CD8-positive, alpha-beta memory T cell (primary cell): ENCODE measurements at places on chromosomes 12 and 14. TPM values are rescaled to one million over a fixed set of nuclear protein-coding genes. Genes with fewer than 3 reads are reported as not detected.
A peak's percentile ranks its signal among the peaks of the same experiment; 100 is the strongest.

DNA sequence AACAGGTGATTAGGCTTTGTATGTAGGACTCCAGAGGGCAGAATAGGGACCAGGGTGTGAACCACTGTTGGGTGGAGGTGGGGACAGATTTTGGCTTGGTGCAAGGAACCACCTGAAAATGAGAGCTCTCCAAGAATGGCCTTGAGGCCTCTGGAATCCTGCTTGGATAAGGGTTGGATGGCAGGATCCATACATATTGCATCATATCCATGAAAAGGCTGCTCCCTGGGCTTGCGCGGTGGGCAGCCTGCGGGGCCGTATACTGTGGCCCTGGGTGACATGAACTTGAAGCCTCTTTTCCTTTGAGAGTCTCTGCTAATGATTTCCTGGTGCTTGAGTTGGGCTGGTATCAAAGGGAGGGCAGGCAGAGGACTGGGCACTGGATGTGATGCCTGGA is 1.3 kb upstream of the SLC10A1 start:
- DNase-seq: no peak

GRCh38 chr12:103802586-103802886 is 38.5 kb downstream of the NT5DC3 start:
- DNase-seq: no peak

The SLC22A17 gene
- 2.6 TPM for total RNA-seq

DNA sequence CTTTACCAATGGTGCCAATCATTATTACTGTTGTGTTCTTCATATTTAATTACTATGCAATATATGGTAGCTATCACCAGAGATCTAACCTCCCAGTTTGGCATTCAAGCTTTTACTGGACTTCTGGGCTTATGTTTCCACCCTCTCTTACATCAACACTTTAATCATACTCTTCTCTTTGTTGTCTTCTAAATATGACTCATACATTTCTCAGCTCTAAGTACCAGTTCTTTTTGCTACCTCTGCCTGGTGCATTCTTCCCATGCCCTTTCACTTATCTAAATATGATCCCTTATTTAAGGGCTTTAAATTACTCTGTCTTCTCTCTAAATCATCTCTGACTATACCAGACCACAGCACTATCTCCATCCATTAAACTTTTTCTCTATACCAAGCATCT is 246.1 kb upstream of the CCDC196 start:
- DNase-seq: no peak

The TCTN2 gene
- total RNA-seq: 5.7 TPM

- DNase-seq: peak; percentile 87
Observed at GRCh38 chr12:6959058-6959804, 8.1 kb downstream of the PTPN6 start.

The HOXC10 gene
- total RNA-seq: not detected

GRCh38 chr14:68291820-68292219 is 472.2 kb downstream of the RAD51B start:
- DNase-seq: no peak

- no peak for DNase-seq
Observed at GRCh38 chr14:81455390-81455789, 55.3 kb upstream of the STON2 start.

DNA sequence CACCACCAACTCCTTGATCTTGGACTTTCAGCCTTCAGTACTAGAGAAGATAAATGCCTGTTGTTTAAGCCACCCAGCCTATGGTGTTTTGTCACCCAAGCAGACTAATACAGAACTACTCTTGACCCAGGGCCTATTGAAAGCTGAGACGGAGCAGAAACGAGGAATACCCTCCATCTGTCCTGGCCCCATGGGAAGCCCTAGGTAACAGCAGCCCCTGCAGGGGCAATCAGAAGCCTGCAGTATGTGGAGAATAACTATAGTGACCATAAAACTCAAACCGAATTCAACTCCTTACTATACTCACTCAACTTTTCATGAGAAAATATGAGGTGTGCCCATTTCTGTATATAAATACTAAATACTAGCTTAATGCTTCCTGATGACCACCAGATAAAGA is 307.4 kb downstream of the NUAK1 start:
- no peak for DNase-seq

DNA sequence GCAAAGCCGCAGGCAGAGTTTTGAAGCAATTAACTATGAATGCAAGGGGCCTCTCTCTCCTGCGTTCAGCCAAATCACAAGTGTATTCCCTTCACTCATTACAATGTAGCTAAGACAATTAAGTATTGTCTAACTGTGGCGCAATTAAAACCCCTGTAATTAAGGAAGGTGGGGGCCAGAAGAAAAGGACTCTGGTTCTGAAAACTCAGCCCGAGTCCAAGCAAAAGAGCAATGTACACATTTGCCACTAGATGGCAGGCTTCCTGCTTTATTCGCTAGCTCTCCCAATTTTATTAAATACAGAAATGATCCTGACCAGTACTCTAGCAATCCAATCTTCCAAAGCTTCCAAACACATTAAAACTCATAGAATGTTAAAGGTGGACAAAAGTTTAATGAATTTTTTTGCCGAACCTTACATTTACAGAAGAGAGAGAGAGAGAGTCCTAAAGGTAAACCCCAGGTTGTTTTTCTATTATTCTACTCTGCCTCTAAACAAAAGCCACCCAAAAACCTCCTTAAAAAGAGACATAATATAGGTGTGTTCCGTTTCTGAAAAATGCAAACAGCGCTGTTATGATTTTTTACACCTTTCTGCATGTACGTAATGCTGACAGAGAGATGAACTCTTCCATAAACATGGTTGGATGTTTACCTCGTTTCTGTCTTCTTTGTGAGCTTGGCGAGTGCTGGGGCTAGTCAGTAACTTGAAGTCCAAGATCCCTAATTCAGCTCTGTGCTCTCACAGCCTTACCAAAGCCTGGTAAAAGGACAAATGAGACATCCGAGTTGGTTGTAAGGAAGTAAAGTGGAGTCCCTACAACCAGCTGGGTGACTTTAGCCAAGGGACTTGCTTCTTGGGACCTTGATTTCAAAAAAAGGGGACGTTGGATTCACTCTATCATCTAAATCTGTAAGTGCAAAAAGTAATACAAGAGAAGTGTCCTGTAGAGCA is 50.9 kb upstream of the VASH1 start:
- no peak for DNase-seq

DNA sequence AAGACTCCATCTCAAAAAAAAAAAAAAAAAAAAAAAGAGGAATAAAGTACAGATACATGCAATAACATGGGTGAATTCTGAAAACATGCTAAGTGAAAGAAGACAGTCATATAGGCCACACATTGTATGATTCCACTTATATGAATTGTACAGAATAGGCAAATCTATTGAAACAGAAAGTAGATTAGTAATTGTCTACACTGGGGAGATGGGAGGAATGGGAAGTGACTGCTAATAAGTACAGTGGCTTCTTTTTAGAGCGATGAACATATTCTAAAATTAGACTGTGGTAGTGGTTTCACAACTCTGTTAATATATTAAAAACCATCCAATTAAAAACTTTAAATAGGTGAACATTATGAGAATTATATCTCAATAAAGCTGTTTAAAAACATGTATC is 74.4 kb downstream of the ANKS1B start:
- no peak for DNase-seq

DNA sequence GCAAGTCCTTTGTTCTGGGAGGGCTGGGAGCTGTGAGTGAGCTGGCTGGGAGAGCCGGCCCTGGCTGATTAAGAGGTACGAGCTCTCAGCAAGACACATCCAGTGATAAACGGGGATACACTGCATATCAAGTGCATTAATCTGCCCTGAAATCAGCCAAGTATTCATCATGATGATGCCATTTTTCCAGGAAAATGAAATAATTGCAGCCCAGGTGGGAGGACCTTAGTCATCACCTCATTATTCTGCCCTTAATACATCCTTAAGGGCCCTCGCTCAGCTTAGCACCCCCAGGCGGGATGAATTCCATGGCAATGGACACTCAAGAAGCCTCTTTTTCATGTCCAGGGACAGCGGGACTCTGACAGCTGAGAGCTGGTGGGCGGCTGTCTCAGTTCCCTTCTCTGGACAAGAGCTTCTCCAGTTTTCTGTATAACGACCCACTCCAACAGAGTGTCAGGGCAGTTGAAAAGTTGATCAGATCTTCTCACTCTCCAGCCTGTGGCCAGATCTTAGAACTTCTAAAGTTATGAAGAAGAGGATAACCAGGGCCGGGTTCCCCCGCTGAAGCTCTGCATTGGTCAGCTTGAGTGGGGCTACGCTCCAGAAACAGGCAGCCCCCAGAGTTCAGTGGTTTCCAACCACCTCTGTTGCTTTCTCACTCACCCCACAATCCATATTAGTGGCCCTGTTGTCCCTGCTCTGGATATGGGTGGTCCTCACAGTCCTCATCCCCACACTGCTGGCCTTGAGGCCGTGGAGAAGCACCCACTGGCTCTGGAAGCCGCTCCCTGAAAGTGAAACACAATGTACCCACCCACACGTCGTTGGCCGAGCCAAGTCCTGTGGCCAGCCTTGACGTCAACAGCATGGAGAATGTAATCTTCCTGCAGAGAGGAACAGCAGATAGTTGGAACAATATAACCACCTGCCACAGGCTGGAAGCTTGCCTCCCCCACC is 306.2 kb upstream of the DIO3 start:
- no peak for DNase-seq

- no peak for DNase-seq
Observed at GRCh38 chr12:117836476-117836875, 132.3 kb downstream of the KSR2 start.

DNA sequence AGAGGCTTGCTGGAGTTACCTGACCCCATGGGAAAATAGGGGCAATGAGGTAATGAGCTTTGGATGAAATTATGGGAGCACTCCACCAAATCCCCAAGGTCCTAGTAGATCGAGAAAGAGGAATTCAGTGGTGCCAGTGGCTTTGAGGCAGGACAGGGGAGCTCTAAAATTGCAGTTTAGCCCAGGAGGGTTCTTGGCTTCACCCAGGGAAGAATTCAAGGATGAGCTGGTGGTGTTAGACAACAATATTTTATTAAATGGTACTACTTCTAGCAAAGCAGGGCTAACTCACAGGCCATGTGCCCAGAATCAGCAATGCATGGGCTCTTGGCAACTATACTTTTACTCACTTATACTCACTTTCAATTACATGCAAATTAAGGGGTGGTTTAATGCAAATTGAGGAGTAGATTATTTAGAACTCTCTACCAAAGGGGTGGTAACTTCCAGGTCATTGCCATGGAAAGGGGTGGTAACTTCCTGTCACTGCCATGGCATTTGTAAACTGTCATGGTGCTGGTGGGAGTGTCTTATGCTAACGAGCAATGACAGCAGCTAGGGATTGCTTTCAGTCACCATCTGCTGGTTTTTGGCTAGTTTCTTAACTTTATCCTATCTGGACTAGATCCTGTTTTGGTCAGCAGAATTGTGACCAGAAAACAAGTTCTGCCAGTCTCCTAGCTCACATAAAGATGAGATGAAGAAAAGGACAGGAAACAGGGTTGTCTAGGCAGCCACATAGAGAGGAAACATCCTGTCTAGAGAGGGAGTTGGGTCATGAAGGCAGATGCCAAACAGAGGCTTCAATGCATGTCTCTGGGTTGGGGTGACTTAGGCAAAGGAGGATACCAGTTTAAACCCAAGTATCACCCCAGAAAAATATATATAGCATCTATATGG is 64.7 kb downstream of the ZNF641 start:
- no peak for DNase-seq

- peak; percentile 73 for DNase-seq
Observed at GRCh38 chr12:108635201-108635996, 1.7 kb upstream of the SELPLG start.

The PSEN1 gene
- total RNA-seq: 31.7 TPM

GRCh38 chr14:80844872-80845271 is 96.7 kb downstream of the CEP128 start:
- DNase-seq: no peak

DNA sequence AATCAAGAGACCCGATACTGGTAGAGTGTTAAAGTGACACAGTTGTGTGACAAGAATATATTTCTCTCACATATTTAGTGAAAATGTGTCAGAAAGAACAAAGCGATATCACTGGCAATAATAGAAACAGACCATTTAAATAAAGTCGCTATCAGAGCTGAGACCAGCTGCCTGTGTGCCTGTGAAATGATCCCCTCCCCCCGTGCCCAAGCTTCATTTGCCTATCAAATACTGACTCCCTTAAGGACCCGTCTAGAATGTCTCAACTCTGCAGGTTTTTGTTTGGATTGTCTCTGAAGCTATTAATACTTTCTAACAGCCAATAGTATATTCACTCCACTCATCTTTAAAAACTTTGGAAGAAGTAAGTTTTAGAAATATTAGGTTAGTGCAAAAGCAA is 98.9 kb downstream of the EGLN3 start:
- no peak for DNase-seq

The LBHD2 gene
- total RNA-seq: not detected

DNA sequence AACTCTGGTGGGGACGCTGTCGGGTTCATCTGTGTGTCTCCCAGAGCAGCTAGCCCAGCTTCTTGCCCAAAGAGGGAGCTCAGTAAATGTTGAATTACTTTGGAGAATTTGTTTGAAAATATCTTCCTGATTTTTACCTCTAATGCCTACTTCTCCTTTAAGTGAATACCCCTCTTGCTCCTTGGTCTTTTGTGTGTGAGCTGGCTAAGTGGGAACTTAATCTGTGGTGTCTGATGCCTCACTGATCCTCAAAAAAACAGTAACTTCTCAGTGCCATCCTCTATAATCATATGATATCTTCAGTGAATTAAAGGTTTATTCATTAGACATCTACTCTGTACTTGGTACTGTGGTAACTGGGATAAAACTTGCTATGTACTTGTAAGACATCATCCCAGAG is 7.7 kb upstream of the PSMA6 start:
- DNase-seq: no peak

GRCh38 chr12:30457621-30458289 is 237.9 kb downstream of the IPO8 start:
- DNase-seq: no peak
